Bladder microvascular endothelial cell (primary cell): ENCODE measurements at places on chromosomes 5 and 9. TPM values are rescaled to one million over a fixed set of nuclear protein-coding genes. Genes with fewer than 3 reads are reported as not detected.

SPINK6 gene
- not detected in 2 replicates for total RNA-seq

FOXD4L5 gene
- total RNA-seq, result under 0.01 and 0.06 TPM in 2 replicates

PCDHB11 gene
- total RNA-seq, result 0.16 and 0.69 TPM in 2 replicates

IL13 gene
- not detected in 2 replicates for total RNA-seq

DNAJC18 gene
- 4.4 and 8.9 TPM in 2 replicates for total RNA-seq

PGM5 gene
- 2.6 and 108 TPM in 2 replicates for total RNA-seq

CAST gene
- total RNA-seq, result 76.4 and 102 TPM in 2 replicates

CYLC2 gene
- not detected in 2 replicates for total RNA-seq

NME5 gene
- total RNA-seq, result 0.65 and 1.7 TPM in 2 replicates
